Naive thymus-derived CD8-positive, alpha-beta T cell (primary cell): ENCODE measurements at places on chromosomes 7 and 10. TPM values are rescaled to one million over a fixed set of nuclear protein-coding genes. Genes with fewer than 3 reads are reported as not detected.

- H3K4me1 ChIP-seq = no peaks in the 10 kb centered on the region
- no peak overlapping the region for H3K27ac ChIP-seq
- no peak overlapping the region for H3K4me3 ChIP-seq
- H3K27me3 ChIP-seq = no peaks in the 10 kb centered on the region
- DNase-seq = no peak
- H3K36me3 ChIP-seq = no peaks in the 10 kb centered on the region
These were observed 341.5 kb downstream of the OTUD1 start for GRCh38 chr10:23780331-23780730.

EIF3B gene
- 153 TPM for total RNA-seq

GRCh38 chr10:70357565-70357964, 24.9 kb downstream of the LRRC20 start:
- H3K36me3 ChIP-seq = no peaks in the 10 kb centered on the region
- DNase-seq = no peak
- H3K4me3 ChIP-seq = no peak overlapping the region
- peaks cover 14% of the 10 kb centered on the region for H3K4me1 ChIP-seq
- H3K27me3 ChIP-seq = peaks cover 4% of the 10 kb centered on the region

DNA sequence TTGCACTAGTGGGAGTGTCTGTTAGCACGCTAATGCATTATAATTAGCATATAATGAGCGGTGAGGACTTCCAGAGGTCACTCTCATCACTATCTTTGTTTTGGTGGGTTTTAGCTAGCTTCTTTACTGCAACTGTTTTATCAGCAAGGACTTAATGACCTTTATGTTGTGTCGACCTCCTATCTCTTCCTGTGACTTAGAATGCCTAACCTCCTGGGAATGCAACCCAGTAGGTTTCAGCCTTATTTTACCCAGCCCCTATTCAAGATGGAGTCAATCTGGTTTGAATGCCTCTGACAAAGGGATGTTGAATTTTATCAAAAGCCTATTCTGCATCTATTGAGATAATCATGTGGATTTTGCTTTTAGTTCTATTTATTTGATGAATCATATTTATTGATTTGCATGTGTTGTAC, 22.5 kb upstream of the ZNF518A start:
- H3K27ac ChIP-seq = no peak overlapping the region
- peaks cover 78% of the 10 kb centered on the region for H3K27me3 ChIP-seq
- no peak overlapping the region for H3K4me3 ChIP-seq
- no peak for DNase-seq
- H3K4me1 ChIP-seq = no peaks in the 10 kb centered on the region
- H3K36me3 ChIP-seq = peaks cover 3% of the 10 kb centered on the region

AKR1C8 gene
- 1.3 TPM for total RNA-seq
